Purkinje cell (primary cell): ENCODE measurements at places on chromosomes 3 and 15. TPM values are rescaled to one million over a fixed set of nuclear protein-coding genes. Genes with fewer than 3 reads are reported as not detected.

The LACTB gene
- 3.1 and 6.4 TPM in 2 replicates for polyA plus RNA-seq

The TMEM207 gene
- polyA plus RNA-seq, result not detected in 2 replicates

The CIP2A gene
- polyA plus RNA-seq, result 2.1 and 5.3 TPM in 2 replicates

The CCNB2 gene
- polyA plus RNA-seq, result 1.4 TPM in 1 of 2 replicates, not detected in the other

The RPUSD2 gene
- 2.1 and 5.3 TPM in 2 replicates for polyA plus RNA-seq

The GATA2 gene
- polyA plus RNA-seq, result not detected in 2 replicates

The GOLGA6B gene
- not detected in 2 replicates for polyA plus RNA-seq

The ACSBG1 gene
- 3.7 and 3.8 TPM in 2 replicates for polyA plus RNA-seq

The IGSF10 gene
- polyA plus RNA-seq, result not detected in 2 replicates

The SCAMP5 gene
- 36.5 and 48.3 TPM in 2 replicates for polyA plus RNA-seq

The GABRR3 gene
- polyA plus RNA-seq, result not detected in 2 replicates

The GRK7 gene
- polyA plus RNA-seq, result not detected in 2 replicates

The LRTM1 gene
- polyA plus RNA-seq, result 0.24 TPM in 1 of 2 replicates, not detected in the other

The GOLGA8R gene
- not detected in 2 replicates for polyA plus RNA-seq

The TIMP4 gene
- polyA plus RNA-seq, result 21.4 and 31.7 TPM in 2 replicates

The SLC22A13 gene
- polyA plus RNA-seq, result 0.15 TPM in 1 of 2 replicates, not detected in the other

The NTRK3 gene
- 20.6 and 23.4 TPM in 2 replicates for polyA plus RNA-seq

The CHST2 gene
- 40.3 and 60.4 TPM in 2 replicates for polyA plus RNA-seq

The XCR1 gene
- not detected in 2 replicates for polyA plus RNA-seq

The DAZL gene
- polyA plus RNA-seq, result not detected in 2 replicates

The RTP4 gene
- not detected in 2 replicates for polyA plus RNA-seq

The GPR171 gene
- 8.1 TPM in 1 of 2 replicates, not detected in the other for polyA plus RNA-seq

The KBTBD12 gene
- polyA plus RNA-seq, result 1.5 TPM in 1 of 2 replicates, not detected in the other

The FBXW12 gene
- polyA plus RNA-seq, result 0.17 TPM in 1 of 2 replicates, not detected in the other

The SAXO2 gene
- 5.5 and 6.4 TPM in 2 replicates for polyA plus RNA-seq

The SLC15A2 gene
- polyA plus RNA-seq, result 1.6 and 4.4 TPM in 2 replicates

The ICE2 gene
- 8.9 and 19.7 TPM in 2 replicates for polyA plus RNA-seq

The EHHADH gene
- 2.8 and 3.1 TPM in 2 replicates for polyA plus RNA-seq

The MST1 gene
- 0.52 and 1.3 TPM in 2 replicates for polyA plus RNA-seq

The ACTRT3 gene
- polyA plus RNA-seq, result 1.5 TPM in 2 replicates

The SYNPR gene
- polyA plus RNA-seq, result 8.6 and 36.9 TPM in 2 replicates

The RPP25 gene
- polyA plus RNA-seq, result not detected in 2 replicates

The GOLGA6L22 gene
- polyA plus RNA-seq, result not detected in 2 replicates

The RASSF1 gene
- polyA plus RNA-seq, result 2.4 and 3.2 TPM in 2 replicates

The B3GALNT1 gene
- 54.1 and 62.5 TPM in 2 replicates for polyA plus RNA-seq

The SERINC4 gene
- not detected in 2 replicates for polyA plus RNA-seq

The C2CD4A gene
- not detected in 2 replicates for polyA plus RNA-seq

The CPEB1 gene
- polyA plus RNA-seq, result 49.0 and 55.0 TPM in 2 replicates

The GP5 gene
- not detected in 2 replicates for polyA plus RNA-seq

The ZBBX gene
- 3.0 and 10.8 TPM in 2 replicates for polyA plus RNA-seq

The WNT7A gene
- 0.69 TPM in 1 of 2 replicates, not detected in the other for polyA plus RNA-seq

The IL20RB gene
- polyA plus RNA-seq, result not detected in 2 replicates

The LOXL1 gene
- 2.2 TPM in 1 of 2 replicates, not detected in the other for polyA plus RNA-seq

The CPLX3 gene
- polyA plus RNA-seq, result 2.4 TPM in 1 of 2 replicates, not detected in the other

The PKM gene
- 307 and 371 TPM in 2 replicates for polyA plus RNA-seq

The NME9 gene
- polyA plus RNA-seq, result 5.3 and 6.2 TPM in 2 replicates
